Thoracic aorta (tissue), 2 donors: ENCODE measurements at places on chromosomes 2 and 18. TPM values are rescaled to one million over a fixed set of nuclear protein-coding genes. Genes with fewer than 3 reads are reported as not detected.

Gene C1QL2
- not detected for total RNA-seq

Gene GREB1L
- total RNA-seq, result 12.7 TPM

GRCh38 chr2:218298314-218298875, 6.1 kb upstream of the TMBIM1 start:
- no peak for DNase-seq
- H3K36me3 ChIP-seq, result no peaks in the 10 kb centered on the region
- H3K4me3 ChIP-seq, result peak overlapping the region; percentile 33
- H3K4me1 ChIP-seq, result peaks cover 53% of the 10 kb centered on the region
- no peaks in the 10 kb centered on the region for H3K27me3 ChIP-seq

DNA sequence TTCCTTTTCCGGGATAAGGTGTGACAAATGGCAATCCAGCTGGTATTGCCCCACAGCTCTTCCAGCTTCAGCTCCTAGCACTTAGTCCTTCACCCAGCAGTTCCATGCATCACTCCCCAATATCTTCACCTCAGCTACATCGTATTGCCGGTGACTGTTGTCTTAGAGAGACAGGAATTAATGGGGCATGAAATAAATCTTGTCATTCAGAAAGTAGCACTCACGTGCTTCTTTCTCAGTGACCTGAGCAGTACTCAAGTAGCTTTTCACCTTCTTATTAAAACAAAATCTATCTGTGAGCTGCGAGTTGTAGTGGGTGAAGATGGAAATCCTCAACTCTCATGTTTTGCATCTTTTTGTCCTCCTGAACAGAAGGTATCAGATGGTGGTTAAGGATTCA, 72.8 kb downstream of the PTH2R start:
- no peak overlapping the region for H3K4me3 ChIP-seq
- H3K27me3 ChIP-seq, result no peaks in the 10 kb centered on the region

GRCh38 chr2:196263181-196263747, 91.9 kb upstream of the STK17B start:
- H3K27me3 ChIP-seq, result no peaks in the 10 kb centered on the region
- peaks cover 12% of the 10 kb centered on the region for H3K4me1 ChIP-seq
- H3K36me3 ChIP-seq, result no peaks in the 10 kb centered on the region
- no peak for DNase-seq
- no peak overlapping the region for H3K27ac ChIP-seq

Gene LAMA1
- not detected for total RNA-seq

Gene REG1B
- total RNA-seq, result not detected

DNA sequence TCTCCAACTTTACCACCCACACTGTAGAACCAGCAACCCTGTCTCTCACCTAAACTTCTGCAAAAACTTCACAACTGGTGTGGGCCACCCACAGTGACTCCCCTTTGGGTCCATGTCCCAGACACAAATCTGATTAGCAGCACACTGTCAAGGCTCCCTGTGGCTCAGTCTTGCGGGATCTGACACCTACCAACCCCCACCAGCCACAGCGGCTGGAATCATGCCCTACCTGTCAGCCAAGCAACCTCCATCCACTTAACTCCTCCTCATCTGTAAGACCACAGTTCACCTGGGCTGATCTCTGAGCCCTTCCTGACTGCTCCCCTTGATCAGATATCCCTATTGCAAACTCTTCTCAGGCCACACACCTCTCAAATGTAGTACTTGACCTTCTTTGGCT, 14.6 kb downstream of the TCF4 start:
- H3K27me3 ChIP-seq, result no peaks in the 10 kb centered on the region
- no peak overlapping the region for H3K27ac ChIP-seq
- H3K36me3 ChIP-seq, result no peaks in the 10 kb centered on the region
- H3K4me1 ChIP-seq, result no peaks in the 10 kb centered on the region
- H3K4me3 ChIP-seq, result no peak overlapping the region

GRCh38 chr2:1162768-1163584, 212.3 kb downstream of the SNTG2 start:
- H3K4me1 ChIP-seq, result no peaks in the 10 kb centered on the region
- no peak overlapping the region for H3K4me3 ChIP-seq
- H3K36me3 ChIP-seq, result no peaks in the 10 kb centered on the region
- no peaks in the 10 kb centered on the region for H3K27me3 ChIP-seq
- H3K27ac ChIP-seq, result no peak overlapping the region

- no peak for DNase-seq
- peaks cover under 1% of the 10 kb centered on the region for H3K4me1 ChIP-seq
- no peak overlapping the region for H3K27ac ChIP-seq
- no peaks in the 10 kb centered on the region for H3K36me3 ChIP-seq
These were observed 86.4 kb downstream of the GFPT1 start for GRCh38 chr2:69300650-69301049.

DNA sequence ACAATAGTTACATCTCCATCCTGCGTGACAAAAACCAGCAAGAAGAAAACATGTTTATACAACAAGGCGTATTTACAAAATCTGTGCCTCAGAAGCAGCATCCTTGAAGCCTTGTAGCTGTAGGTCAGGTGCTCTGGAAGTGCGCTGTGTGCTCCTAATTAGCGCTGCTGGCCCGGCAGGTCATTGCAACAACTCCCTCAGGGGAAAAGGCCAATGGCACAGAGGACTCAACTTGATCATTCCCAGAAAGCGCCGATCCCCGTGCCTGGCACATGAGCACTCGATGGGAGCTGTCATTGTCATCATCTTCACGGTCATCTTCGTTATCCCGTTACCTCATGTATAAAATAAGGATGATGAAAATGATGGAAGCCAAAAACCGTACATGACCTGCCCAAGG, 58.5 kb downstream of the EIPR1 start:
- H3K27ac ChIP-seq, result no peak overlapping the region
- no peaks in the 10 kb centered on the region for H3K36me3 ChIP-seq

DNA sequence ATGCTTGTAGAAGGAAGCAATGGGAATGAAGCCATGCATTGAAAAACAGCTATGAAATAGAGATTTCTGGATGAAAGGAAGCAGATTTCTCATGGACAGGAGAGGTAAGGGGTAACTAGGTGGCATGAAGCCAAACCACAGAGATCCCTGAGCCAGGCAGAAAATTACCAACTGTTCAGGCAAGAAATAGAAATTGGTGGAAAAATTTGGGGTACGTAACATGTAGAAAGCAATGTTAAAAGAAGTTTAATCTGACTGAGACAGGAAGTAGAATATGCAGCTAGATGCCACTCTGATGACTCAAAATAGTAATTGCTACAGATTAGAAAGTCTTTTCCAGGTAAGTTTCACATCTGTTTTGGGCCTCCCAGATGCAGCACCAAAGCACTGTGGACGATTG, 928.5 kb upstream of the CELF4 start:
- H3K4me1 ChIP-seq, result no peaks in the 10 kb centered on the region
- no peak overlapping the region for H3K27ac ChIP-seq
- no peaks in the 10 kb centered on the region for H3K27me3 ChIP-seq
- no peak overlapping the region for H3K4me3 ChIP-seq
- no peaks in the 10 kb centered on the region for H3K36me3 ChIP-seq

Gene SNORC
- total RNA-seq, result 0.63 TPM

DNA sequence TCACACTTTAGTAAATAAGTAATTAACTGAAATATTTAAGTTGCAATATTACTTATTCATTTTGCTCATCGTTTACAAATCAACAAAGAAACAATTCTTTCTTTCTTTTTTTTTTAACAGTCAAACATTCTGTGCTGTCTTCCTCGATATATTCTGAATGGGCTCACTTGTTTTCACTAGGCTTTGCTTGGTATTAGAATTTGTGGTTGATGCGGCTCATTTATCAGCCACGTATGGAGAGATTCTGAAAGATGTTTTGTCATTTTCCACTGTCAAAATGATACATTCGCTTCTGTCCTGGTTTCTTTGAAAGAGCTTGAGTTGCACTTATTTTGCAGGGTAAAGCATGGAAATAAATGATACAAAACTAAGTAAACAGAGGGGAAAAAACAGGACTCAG, 323.7 kb downstream of the LRRTM1 start:
- no peak overlapping the region for H3K4me3 ChIP-seq
- no peaks in the 10 kb centered on the region for H3K36me3 ChIP-seq
- DNase-seq, result no peak

Gene HOXD8
- total RNA-seq, result 11.2 TPM

- DNase-seq, result no peak
- H3K4me1 ChIP-seq, result peaks cover 3% of the 10 kb centered on the region
- H3K36me3 ChIP-seq, result no peaks in the 10 kb centered on the region
- no peak overlapping the region for H3K4me3 ChIP-seq
- no peaks in the 10 kb centered on the region for H3K27me3 ChIP-seq
- peak overlapping the region; percentile 19 for H3K27ac ChIP-seq
These were observed 13.5 kb downstream of the SLC30A3 start for GRCh38 chr2:27249159-27249890.

Gene INHA
- total RNA-seq, result 1.6 TPM

- H3K36me3 ChIP-seq, result no peaks in the 10 kb centered on the region
- H3K27me3 ChIP-seq, result no peaks in the 10 kb centered on the region
- H3K4me1 ChIP-seq, result peaks cover 24% of the 10 kb centered on the region
- DNase-seq, result no peak
- H3K27ac ChIP-seq, result peak overlapping the region; percentile 58
- peak overlapping the region; percentile 40 for H3K4me3 ChIP-seq
These were observed 15.5 kb downstream of the MAP3K20 start for GRCh38 chr2:173090973-173091660.

DNA sequence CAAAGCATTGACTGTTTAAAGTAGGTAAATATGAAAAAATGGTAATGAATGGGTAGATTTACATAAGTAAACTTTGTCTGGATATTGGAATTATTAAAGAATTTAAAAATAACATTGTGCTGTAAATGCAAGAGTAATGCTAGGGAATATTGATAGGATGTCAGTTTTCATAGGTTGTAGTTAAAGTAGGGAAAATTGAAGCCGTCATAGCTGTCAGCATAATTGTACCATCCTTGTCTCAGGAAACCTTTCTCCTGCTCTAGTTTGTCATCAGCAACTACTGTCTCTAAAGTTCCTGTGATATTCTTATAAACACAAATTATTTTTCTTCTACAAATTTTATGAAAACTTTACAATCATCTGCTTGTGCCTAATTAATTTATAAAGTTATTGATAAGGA, 10.1 kb upstream of the SPAG16 start:
- no peak for DNase-seq
- H3K4me1 ChIP-seq, result no peaks in the 10 kb centered on the region
- H3K27me3 ChIP-seq, result no peaks in the 10 kb centered on the region
- H3K36me3 ChIP-seq, result no peaks in the 10 kb centered on the region

- H3K27me3 ChIP-seq, result no peaks in the 10 kb centered on the region
- no peaks in the 10 kb centered on the region for H3K4me1 ChIP-seq
- no peak for DNase-seq
- no peak overlapping the region for H3K4me3 ChIP-seq
These were observed 78.8 kb upstream of the KCNE4 start for GRCh38 chr2:222973237-222973636.

Gene ALPG
- not detected for total RNA-seq

GRCh38 chr18:79121746-79122474, 52.7 kb downstream of the ATP9B start:
- H3K36me3 ChIP-seq, result no peaks in the 10 kb centered on the region
- H3K27ac ChIP-seq, result no peak overlapping the region
- H3K4me3 ChIP-seq, result no peak overlapping the region

Gene DNAJC5G
- 0.68 TPM for total RNA-seq

Gene LRRTM4
- total RNA-seq, result not detected

Gene TNFRSF11A
- total RNA-seq, result 14.2 TPM

- DNase-seq, result no peak
- no peak overlapping the region for H3K4me3 ChIP-seq
- no peak overlapping the region for H3K27ac ChIP-seq
- no peaks in the 10 kb centered on the region for H3K4me1 ChIP-seq
These were observed 318.0 kb downstream of the CELF4 start for GRCh38 chr18:37247497-37248161.

- peak overlapping the region; percentile 88 for H3K4me3 ChIP-seq
- H3K27ac ChIP-seq, result peak overlapping the region; percentile 56
- no peak for DNase-seq
- peaks cover 21% of the 10 kb centered on the region for H3K4me1 ChIP-seq
These were observed 258 bp downstream of the MGAT4A start for GRCh38 chr2:98730707-98731040.

Gene ZNF892
- 7.6 TPM for total RNA-seq

Gene STPG4
- not detected for total RNA-seq

GRCh38 chr2:142415461-142415860, 284.6 kb upstream of the LRP1B start:
- no peak for DNase-seq
- H3K27me3 ChIP-seq, result no peaks in the 10 kb centered on the region
- H3K27ac ChIP-seq, result no peak overlapping the region
- no peak overlapping the region for H3K4me3 ChIP-seq
- no peaks in the 10 kb centered on the region for H3K4me1 ChIP-seq
- H3K36me3 ChIP-seq, result no peaks in the 10 kb centered on the region
